ENCODE measurements at places on chromosomes 16 and 17.
A peak's percentile ranks its signal among the peaks of the same experiment; 100 is the strongest.

DNA sequence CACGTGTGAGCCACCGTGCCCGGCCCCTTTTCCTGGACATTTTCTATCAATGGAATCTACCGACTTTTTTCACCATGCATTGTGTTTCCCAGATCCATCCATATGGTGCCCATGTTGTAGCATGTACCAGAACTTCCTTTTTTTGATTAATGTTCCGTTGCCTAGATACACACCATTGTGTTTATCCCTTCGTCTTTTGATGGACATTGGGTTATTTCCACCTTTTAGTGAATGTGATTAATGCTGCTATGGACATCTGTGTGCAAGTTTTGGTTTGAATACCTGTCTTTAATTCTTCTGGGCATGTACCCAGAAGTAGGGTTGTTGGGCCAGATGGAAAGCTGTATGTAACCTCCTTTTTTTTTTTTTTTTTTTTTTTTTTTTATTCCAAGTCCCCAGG, 79.8 kb downstream of the NT5M start:
- DNase-seq = no peak

DNA sequence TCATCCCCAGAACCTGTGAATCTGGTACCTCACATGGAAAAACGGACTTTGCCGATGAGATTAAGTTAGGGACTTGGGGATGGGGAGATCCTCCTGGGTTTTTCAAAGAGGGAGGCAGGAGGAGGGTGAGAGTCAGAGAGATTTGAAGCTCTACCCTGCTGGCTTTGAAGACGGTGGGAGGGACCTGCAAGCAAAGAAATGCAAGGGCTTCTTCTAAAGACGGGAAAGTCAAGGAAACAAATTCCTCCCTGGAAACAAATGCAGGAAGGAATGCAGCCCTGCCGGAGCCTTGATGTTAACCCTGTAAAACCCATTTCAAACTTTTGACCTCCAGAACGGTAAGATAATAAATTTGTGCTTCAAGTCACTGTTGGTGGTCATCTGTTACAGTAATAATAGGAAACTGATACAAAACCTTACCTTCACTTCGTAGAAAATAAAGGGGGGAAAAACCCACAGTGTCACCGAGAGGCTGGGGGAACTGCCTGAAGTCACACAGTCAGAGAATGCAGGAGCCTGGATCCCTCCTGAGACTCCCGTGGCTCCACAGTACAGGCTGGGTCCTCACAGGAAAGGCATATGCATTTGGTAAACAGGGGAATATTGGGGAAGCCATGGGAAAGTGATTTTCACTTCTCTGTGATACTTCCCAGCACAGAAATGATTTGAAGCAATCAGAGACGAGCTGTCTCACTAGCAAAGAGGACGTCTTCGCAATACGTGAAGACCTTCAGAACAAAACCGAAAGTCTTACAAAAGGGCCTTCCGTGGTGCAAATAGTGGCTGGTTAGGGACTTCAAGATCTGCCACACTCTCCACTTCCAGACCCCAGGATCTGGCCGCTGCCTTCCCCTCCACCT, 58.9 kb upstream of the CLEC3A start:
- no peak for DNase-seq

GRCh38 chr16:57485091-57485915, 990 bp downstream of the DOK4 start:
- DNase-seq = no peak

DNA sequence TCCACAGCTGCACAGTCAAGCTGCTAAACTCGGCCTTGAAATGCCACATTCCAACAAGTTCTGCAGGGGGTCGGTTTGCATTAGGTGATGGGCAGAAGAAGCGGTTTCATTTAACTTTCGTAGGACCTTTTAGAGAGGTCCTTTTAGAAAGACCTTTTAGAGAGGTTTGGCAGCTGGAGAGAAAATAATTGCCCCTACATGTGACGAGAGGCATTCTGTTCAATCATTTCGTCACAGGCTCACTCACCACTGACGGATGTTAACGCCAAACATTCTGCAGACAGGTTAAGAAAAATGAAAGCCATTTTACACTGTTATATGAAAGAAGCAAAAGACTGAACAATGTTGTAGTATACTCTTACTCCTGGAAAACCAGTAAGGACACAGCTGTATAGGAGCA, 76.5 kb upstream of the ZNF423 start:
- no peak for DNase-seq

DNA sequence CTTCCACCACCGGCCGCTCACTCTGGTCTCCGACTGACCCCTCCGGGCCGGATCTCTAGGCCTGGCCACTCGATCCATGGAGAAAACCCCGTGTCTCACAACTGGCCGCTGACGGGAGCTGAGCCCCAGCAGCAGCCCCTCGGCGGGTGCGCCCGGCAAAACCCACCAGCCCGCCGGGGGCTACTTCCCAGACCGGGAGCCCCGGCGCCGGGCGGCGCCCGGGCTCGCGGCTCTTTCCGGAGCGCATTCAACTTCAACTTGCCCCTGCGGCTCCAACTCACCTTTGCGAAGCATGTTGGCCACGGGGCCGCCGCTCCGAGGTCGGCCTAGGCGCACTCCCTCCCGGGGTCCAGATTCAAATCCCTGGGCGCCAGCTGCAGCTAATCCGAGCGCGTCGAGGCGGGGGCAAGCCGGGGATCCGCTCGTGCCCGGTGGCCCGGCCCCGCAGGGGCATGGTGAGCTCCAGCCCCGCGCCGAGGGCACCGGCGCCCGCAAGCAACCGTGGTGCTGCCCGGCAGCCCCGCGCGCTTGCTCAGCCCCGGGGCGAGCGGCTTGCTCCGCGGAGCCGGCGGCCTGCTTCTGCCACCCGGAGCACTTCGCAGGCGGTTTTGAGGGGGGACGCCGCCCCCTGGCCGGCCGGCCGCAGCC, 438 bp downstream of the RTN4RL1 start:
- no peak for DNase-seq

- DNase-seq = no peak
These were observed 238.3 kb downstream of the XYLT1 start for GRCh38 chr16:17232487-17232886.

DNA sequence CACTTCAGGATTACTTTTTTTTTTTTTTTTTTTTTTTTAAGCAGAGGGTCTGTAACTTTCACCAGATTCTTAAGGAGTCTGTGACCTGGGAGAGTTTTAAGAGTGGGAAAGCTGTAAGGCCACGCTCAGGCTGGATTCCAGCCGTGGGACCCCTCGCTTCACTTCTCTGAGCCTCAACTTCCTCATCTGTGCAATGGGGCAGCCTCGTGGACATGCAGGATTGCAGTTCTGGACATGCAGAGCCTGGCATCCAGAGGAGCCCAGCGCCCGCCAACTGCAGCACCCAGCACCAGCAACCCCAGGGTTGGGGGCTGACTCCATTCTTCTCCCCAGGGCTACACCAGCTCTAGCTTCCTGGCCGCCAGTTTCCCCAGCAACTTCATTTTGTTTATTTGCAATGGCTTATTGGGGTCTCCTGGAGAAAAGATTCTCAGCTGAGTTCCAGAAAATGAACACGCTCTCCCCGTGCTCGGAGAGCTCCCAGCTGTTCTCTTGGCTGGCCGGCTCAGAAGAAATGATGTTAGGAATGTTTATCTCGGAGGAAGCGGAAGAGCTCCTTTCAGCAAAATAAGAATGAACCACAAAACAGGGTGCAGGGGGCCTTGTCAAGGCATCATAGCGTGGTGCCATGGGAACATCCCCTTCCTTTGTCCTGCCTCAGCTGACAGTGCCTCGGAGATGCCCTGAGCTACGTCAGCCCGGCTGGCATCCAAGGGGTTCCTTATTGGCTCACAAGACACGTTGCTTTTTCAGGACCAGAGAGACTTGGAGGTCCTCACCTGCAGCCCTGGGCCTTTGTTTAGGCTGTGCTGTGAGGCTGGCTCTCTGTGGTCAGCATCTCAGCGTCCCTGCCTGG, 22.9 kb upstream of the ZCCHC14 start:
- no peak for DNase-seq

DNA sequence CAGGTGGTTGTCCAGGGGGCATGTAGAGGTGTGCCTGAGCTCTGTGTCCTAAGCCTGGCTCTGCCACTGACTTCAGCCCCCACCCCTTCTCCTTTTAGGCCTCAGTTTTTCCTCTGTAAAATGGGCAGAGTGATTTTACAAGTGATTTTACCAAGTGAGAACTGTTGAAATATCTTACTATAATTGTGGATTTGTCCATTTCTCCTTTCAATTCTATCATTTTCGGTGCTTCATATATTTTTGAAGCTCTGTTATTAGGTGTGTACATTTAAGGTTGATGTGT, 21.7 kb upstream of the HOXB9 start:
- no peak for DNase-seq

GRCh38 chr17:29973005-29973404, 31.6 kb downstream of the EFCAB5 start:
- DNase-seq = no peak

GRCh38 chr17:36048066-36048465, 16.0 kb upstream of the CCL18 start:
- DNase-seq = no peak

GRCh38 chr17:611202-611601, 103.4 kb downstream of the VPS53 start:
- DNase-seq = no peak

GRCh38 chr17:29682054-29682453, 59.3 kb upstream of the CORO6 start:
- no peak for DNase-seq

- DNase-seq = no peak
These were observed 44.5 kb downstream of the ZNRF1 start for GRCh38 chr16:75043175-75043895.

GRCh38 chr17:14693382-14693781, 392.5 kb downstream of the HS3ST3B1 start:
- DNase-seq = no peak

- no peak for DNase-seq
These were observed 33.1 kb downstream of the DNAH3 start for GRCh38 chr16:21117567-21117966.

- DNase-seq = no peak
These were observed 42.0 kb downstream of the ABCA9 start for GRCh38 chr17:69018687-69019086.

DNA sequence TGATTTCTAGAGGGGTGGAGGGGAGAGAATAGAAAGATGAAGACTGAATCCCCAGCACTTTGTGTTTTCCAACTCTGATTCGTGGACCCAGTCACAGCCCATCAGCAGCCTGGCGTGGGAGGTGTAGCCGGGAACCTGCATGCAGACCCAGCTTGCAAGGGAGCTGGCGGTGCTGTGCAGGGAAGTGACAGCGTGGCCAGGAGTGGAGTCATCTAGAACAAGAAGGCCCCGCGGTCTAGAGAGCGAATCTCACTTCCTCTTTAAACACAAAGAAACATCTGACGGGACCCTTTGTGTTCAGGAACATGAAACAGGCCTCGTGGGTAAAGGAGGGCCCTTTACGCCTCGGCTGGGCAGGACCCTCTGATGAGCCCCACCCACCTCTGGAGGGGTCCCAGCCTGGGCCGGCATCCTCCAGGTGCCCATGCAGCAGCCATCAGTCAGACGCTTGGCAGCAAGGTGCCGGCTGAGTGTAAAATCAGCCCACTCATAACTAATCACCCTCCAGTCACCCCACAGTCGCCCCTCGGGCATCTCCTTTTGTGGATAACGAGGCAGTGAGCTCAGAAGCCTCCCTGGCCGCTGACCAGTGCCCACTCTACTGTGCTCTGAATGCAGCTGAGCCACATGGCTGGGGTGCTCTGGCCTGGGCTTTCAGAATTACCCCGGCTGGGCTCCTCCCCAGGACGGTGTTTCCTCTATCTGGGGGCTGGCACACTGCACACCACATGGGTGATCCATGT, 4.4 kb downstream of the SNAI3 start:
- no peak for DNase-seq

- peak; percentile 87 for DNase-seq
These were observed 25.2 kb upstream of the CIBAR2 start for GRCh38 chr16:85137323-85138072.

- DNase-seq = no peak
These were observed 4.3 kb downstream of the SLC5A2 start for GRCh38 chr16:31487071-31487719.

GRCh38 chr17:31155208-31155810, 60.5 kb downstream of the NF1 start:
- DNase-seq = no peak

GRCh38 chr16:79360267-79360666, 240.3 kb downstream of the MAF start:
- no peak for DNase-seq

GRCh38 chr16:73546341-73546845, 498.5 kb upstream of the ZFHX3 start:
- no peak for DNase-seq

DNA sequence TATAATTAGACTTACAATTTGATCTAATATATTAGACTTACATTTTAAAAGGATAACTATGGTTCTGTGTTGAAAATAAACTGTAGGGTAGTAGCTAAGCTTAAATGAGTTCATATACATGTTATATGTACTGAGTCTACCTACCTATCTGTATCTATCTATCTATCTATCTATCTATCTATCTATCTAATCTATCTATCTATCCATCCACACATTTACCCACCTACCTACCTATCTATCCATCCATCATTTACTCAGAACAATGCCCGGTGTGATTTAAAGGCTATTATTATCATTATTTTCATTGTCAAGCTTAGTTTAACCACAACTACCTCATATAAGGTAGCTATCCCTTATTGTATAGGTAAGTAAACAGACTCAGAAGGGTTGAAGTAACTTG, 7.0 kb downstream of the KRT10 start:
- DNase-seq = no peak

DNA sequence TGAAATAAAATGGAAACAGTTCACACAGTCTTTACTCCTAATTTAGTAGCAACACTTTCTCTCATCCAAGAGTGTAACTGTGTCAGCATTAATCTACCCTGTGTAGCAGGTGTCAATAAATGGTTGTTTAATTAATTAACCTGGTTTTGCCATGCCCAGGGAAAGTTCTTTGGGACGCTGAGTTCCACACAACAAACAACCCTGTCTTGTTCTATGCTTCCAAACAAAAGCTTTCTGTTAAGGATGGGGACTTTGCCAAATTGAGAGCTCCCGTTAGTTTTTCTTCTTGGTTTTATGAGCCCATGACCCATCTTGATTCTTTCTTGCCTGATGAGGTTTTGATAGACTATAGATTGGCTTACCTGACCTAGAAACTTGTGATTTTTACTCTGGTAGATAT, 530.1 kb downstream of the KCNJ2 start:
- DNase-seq = no peak

GRCh38 chr16:48156790-48157209, 1.0 kb upstream of the ABCC12 start:
- DNase-seq = peak; percentile 43

DNA sequence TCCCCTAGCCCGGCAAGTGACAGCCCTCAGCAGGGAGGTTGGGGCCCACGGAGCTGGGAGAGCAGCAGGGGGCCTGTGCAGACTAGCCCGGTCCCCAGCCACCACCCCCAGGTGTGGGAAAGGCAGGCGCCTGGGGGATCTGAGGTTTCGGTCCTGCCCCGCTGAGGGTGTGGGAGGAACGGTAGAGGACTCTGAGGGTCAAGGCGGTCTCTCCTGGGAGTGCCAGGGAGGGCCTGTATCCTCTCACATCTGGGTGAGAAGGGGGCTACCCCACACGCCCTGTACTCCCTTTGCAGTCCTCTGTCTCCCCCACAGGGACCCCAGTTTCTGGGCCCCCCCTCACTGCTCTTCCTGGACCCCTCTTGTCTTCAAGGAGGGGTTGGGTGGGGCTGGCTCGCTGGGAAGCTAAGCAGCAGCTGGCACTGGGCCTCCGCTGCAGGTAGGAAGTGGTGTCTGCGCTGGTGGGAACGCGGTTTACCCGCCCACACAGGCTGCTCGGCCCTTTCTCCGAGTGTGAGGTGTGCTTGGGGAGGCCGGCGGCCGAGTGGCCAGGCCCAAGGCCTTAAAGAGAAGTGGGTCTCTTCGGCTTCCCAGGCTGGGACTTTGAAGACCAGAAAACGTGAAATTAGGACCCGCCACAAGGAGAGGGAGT, 15.4 kb downstream of the CD7 start:
- DNase-seq = no peak
